ENCODE measurements at places on chromosomes 1 and 21. TPM values are rescaled to one million over a fixed set of nuclear protein-coding genes. Genes with fewer than 3 reads are reported as not detected.

PIGR gene
- total RNA-seq, result not detected

DNA sequence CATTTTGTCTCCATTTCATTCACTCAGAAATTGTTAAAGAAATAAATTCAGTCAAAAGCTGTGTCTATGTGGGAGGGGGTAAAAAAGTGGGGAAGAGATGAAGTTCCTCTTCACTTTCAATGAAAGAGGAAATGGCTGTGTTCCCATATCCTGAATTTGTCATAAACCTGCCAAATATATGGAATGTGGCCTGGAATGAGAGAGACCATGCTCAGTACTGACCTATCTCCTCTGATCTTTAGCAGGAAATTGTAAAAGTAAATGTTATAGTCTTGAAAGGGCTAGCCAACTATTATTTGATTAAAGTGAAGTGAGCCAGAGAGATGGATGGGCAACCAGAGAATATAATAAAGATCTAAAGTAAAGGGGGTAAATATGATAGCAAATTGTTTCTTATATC is 130.3 kb upstream of the C21orf91 start:
- no peaks in the 10 kb centered on the region for H3K4me1 ChIP-seq
- H3K36me3 ChIP-seq, result no peaks in the 10 kb centered on the region
- H3K27ac ChIP-seq, result no peak overlapping the region
- H3K27me3 ChIP-seq, result no peaks in the 10 kb centered on the region
- H3K4me3 ChIP-seq, result no peak overlapping the region

DNA sequence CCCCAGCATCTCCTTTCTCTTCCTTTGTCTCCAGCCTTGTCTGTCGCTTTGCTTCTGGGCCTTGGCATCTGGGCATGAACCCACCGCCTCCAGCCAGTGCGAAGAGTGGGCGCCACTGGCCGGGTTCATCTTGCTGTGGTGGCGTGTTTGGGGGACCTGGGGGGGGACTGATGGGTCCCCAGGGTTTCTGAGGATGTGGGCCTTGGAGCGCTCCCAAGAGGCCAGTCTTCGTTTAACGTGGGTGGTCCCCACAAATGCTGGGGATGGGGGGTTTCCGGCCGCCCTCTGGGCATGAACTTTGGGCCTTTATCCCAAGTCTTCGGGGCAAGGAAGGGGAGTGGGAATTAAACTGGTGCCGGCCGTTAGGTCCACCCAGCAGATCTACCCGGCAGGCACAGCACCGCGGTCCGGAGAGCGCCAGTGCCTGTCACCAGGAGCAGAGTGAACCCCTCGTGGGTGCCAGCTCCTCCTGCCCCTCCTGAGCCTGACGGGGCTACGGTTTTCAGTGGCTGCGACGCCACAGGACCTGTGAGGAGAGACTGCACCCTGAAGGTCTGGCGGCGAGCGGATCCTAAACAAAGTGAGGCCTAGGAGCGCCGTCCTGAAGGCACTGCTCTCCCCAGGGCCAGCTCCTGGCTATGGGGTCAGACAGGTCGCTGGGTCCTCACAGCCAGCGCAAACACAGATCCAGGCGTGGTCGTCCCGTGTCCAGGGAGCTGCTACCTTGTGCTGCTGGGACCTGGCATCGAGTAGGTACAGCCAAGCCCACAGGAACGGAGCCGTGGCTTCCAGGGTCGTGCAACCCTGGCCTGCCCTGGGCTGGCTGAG is 12.1 kb upstream of the C1orf174 start:
- no peak for DNase-seq
- no peaks in the 10 kb centered on the region for H3K27me3 ChIP-seq
- no peaks in the 10 kb centered on the region for H3K4me1 ChIP-seq
- no peak overlapping the region for H3K4me3 ChIP-seq

GRCh38 chr1:43711524-43712386 is 4.4 kb downstream of the ST3GAL3 start:
- no peak overlapping the region for H3K4me3 ChIP-seq
- H3K4me1 ChIP-seq, result no peaks in the 10 kb centered on the region
- H3K27me3 ChIP-seq, result no peaks in the 10 kb centered on the region
- no peaks in the 10 kb centered on the region for H3K36me3 ChIP-seq

IGSF21 gene
- total RNA-seq, result 1.8 TPM

DNA sequence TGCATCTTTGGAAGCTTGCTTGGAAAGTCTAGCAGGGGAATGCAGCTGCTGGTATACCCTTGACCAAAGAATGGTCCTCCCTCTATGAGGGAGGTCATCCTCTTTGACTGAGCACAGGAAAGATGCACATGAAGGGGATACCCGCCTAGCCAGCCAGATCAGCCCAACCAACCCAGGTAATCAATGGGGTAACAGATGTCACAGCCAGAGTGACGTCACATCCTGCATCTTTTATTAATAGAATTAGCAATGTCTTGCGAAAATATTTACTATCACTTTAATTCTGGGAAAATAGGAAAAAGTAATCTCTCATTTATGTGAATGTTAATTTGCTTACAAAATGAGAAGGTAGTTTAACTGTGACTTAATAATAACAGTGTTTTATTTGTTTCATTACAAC is 25.6 kb upstream of the PTBP2 start:
- H3K27ac ChIP-seq, result no peak overlapping the region
- no peaks in the 10 kb centered on the region for H3K27me3 ChIP-seq
- DNase-seq, result no peak
- no peaks in the 10 kb centered on the region for H3K4me1 ChIP-seq

DNA sequence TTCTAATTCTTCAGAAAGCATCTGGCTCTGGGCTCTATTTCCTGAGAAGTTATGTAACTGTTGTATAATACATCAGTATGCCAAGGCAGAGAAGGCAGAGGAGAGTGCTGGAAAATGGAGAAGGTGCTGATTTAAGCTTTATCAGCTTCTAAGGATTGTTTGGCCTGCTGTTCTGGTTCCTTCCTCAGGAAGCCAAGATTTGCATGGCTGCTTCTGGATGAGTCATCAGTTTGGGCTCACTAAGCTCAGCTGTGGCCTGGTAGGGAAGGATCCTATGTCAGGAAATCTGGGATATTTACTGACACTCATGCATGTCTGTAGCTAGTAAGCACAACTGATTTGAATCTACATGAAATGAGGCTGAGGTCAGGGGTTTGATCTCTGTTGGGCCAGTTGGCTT is 73.2 kb upstream of the ADGRL4 start:
- H3K4me3 ChIP-seq, result no peak overlapping the region
- DNase-seq, result peak; percentile 69
- H3K27me3 ChIP-seq, result no peaks in the 10 kb centered on the region
- H3K4me1 ChIP-seq, result no peaks in the 10 kb centered on the region
- H3K27ac ChIP-seq, result no peak overlapping the region

- peak within 1 kb of the TSS; percentile 69 for H3K4me3 ChIP-seq
- H3K4me1 ChIP-seq, result peaks cover 14% of the 10 kb centered on the region
- H3K36me3 ChIP-seq, result no peaks in the 10 kb centered on the region
- H3K27me3 ChIP-seq, result peaks cover 16% of the 10 kb centered on the region
- peak; percentile 87 for DNase-seq
- H3K27ac ChIP-seq, result no peak within 1 kb of the TSS
Observed at GRCh38 chr1:1435106-1435903, at the start of gene VWA1. VWA1 (plus strand) TSS chr1:1435690; CDS start chr1:1435749, 59 bp downstream.

DNA sequence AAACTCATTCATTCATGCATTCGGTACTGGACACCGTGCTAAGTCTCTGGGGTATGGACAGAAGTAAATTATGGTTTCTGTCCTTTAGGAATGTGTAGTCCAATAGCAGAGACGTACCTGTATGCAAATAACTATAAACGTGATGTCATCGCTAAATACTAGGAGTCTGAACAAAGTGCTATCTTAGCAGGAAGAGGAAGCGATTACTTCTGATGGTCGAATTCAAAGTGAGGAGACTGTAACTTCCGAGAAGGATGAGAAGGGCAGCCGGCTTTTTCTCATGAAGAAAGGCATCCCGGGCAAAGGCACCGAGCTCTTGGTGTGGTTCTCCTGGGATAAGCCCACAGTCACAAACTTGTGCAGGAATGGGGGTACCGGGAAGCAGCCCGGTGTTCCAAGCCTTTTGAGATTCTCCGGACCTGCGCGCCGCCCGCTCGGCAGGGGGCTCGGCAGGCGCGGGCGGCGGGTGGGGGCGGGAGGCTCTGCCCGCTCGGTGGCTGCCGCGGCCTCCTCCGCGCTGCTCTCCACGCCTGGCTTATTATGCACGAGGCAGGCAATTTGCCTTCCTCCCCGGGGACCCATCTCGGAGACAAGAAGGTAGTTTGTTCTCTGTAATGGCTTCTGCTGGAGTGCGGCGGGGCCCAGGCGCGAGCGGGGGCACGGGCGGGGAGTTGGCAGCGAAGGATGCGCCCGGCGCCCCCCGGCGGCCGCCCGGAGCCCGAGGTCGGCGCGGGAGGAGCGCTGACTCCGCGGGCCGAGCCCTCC is 67.5 kb upstream of the CD1D start:
- peak overlapping the region; percentile 76 for H3K4me3 ChIP-seq
- H3K36me3 ChIP-seq, result no peaks in the 10 kb centered on the region
- DNase-seq, result peak; percentile 85
- peaks cover 32% of the 10 kb centered on the region for H3K27me3 ChIP-seq
- no peaks in the 10 kb centered on the region for H3K4me1 ChIP-seq

DNA sequence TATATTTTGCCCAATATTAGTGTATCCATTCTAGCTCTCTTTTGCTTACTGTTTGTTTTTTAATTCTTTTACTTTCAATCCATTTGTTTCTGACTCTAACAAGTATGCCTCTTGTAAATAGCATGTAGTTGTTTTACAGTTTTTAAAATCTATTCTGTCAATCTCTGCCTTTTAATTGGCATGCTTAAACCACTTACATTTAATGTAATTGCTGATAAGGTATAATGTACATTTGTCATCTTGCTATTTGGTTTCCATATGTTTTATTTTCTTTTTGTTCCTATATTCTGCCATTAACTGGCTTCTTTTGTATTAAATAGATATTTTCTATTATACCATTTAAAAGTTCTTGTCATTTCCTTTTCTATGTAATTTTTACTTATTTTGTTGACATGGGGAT is 16.2 kb upstream of the MAB21L3 start:
- no peak overlapping the region for H3K4me3 ChIP-seq
- H3K27me3 ChIP-seq, result no peaks in the 10 kb centered on the region
- no peaks in the 10 kb centered on the region for H3K4me1 ChIP-seq
- no peaks in the 10 kb centered on the region for H3K36me3 ChIP-seq
- DNase-seq, result no peak

DNA sequence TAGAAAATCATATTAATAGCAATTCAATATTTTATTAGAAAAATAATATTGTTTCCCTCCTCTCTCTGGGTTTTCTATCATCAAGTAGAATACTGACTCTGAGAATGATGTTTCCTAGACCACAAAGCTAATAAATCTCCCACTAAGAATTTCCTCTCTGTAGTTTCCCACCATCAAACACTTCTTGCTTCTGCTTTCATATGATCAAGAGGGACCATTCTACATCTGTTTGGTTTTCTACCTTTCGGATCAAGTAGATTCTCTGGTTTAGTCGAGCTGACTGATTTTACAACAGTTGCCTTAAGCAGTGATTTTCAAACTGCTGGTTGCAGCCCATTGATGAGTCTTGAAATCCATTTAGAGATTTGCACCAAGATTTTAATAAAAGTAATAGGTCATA is 240.2 kb upstream of the PTBP2 start:
- no peaks in the 10 kb centered on the region for H3K36me3 ChIP-seq
- peaks cover 5% of the 10 kb centered on the region for H3K4me1 ChIP-seq
- DNase-seq, result no peak
- no peak overlapping the region for H3K27ac ChIP-seq
- H3K4me3 ChIP-seq, result no peak overlapping the region

GRCh38 chr21:26715878-26716506 is 129.2 kb downstream of the ADAMTS1 start:
- H3K27me3 ChIP-seq, result no peaks in the 10 kb centered on the region
- H3K36me3 ChIP-seq, result no peaks in the 10 kb centered on the region
- peak overlapping the region; percentile 60 for H3K4me3 ChIP-seq
- peaks cover 5% of the 10 kb centered on the region for H3K4me1 ChIP-seq
- peak; percentile 89 for DNase-seq
- no peak overlapping the region for H3K27ac ChIP-seq

DNA sequence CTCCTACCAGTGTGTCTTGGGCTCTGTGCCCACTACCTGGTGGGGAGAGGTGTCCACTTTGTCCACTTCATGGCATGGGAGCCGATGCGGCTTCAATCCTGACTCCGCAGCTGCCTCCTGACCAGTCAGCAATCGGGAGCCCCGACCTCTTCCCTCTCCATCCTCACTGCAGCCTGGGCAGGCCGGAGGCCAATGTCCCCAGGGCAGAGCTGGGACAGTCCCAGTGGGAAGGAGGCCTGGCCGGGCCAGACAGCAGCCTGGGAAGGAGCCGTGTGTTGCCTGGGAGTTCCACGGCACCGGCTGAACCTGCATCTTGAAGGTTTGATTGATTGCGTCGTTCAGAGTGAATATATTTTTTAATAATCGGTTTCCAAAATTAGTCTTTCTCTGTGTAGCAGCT is 330.9 kb upstream of the VAMP3 start:
- no peaks in the 10 kb centered on the region for H3K36me3 ChIP-seq
- no peak for DNase-seq
- no peaks in the 10 kb centered on the region for H3K4me1 ChIP-seq
- no peak overlapping the region for H3K4me3 ChIP-seq

GRCh38 chr1:204348722-204349121 is 11.0 kb downstream of the PLEKHA6 start:
- H3K27ac ChIP-seq, result peak overlapping the region; percentile 76
- no peaks in the 10 kb centered on the region for H3K27me3 ChIP-seq
- H3K4me1 ChIP-seq, result peaks cover 9% of the 10 kb centered on the region
- peak; percentile 64 for DNase-seq
- no peaks in the 10 kb centered on the region for H3K36me3 ChIP-seq
- no peak overlapping the region for H3K4me3 ChIP-seq

FRRS1 gene
- total RNA-seq, result 24.4 TPM

DNA sequence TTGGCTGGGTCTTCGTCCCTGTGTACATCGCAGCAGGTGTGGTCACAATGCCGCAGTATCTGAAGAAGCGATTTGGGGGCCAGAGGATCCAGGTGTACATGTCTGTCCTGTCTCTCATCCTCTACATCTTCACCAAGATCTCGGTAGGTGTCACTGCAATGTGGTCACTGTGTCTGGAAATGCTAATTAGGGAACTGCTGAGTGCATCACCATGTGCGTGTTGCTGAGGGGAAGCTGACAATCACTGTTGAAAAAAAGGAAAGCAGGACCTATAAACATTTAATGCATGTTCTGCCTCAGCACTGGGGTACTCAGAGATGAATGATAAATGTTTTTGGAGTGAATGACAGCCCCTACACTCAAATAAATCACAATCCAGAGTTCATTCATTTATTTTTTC is 6.8 kb downstream of the SLC5A9 start:
- H3K4me3 ChIP-seq, result no peak overlapping the region
- no peak overlapping the region for H3K27ac ChIP-seq
- DNase-seq, result no peak
- H3K4me1 ChIP-seq, result no peaks in the 10 kb centered on the region
- H3K27me3 ChIP-seq, result no peaks in the 10 kb centered on the region

Measured in endodermal cell (in vitro differentiated cells).